ENCODE measurements at places on chromosomes 1 and 21. TPM values are rescaled to one million over a fixed set of nuclear protein-coding genes. Genes with fewer than 3 reads are reported as not detected.

DNA sequence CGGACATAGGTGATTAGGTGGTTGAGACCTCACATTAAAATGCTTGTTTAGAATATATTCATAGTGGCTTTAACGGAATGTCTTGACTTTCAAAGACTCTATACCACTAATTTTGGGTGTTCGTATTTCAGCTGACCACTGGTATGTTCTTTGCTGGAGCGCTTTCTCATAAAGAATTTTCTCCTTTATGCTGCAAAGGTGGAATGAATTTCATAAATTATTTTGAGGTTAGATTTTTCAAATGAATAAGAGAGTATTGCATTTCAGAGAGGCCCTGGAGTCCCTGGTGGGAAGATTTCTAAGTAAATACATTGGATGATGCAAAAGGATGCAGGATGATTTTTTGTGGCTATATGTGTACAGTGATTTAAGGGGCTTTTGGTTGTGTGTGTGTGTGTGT lies 55.8 kb downstream of the HUNK start:
- no peak for DNase-seq

- no peak for DNase-seq
Measured at GRCh38 chr1:93631626-93632365, 49.8 kb downstream of the BCAR3 start.

Gene TTLL7
- total RNA-seq = 18.3 TPM

DNA sequence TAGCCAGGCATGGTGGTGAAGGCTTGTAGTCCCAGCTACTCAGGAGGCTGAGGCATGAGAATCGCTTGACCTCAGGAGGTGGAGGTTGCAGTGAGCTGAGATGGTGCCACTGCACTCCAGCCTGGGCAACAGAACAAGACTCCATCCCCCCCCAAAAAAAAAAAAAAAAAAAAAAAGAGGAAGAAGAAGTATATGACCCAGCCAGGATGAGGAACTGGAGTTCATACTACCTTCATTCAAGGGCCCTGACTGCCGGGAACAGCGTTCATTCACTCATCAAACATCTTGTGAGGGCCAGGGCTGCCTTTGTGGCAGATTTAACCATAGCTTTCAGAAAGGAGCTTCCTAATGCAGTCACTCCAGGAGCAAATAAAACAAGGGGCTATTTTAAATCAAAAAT lies 127.6 kb downstream of the MRPS6 start:
- no peak for DNase-seq

DNA sequence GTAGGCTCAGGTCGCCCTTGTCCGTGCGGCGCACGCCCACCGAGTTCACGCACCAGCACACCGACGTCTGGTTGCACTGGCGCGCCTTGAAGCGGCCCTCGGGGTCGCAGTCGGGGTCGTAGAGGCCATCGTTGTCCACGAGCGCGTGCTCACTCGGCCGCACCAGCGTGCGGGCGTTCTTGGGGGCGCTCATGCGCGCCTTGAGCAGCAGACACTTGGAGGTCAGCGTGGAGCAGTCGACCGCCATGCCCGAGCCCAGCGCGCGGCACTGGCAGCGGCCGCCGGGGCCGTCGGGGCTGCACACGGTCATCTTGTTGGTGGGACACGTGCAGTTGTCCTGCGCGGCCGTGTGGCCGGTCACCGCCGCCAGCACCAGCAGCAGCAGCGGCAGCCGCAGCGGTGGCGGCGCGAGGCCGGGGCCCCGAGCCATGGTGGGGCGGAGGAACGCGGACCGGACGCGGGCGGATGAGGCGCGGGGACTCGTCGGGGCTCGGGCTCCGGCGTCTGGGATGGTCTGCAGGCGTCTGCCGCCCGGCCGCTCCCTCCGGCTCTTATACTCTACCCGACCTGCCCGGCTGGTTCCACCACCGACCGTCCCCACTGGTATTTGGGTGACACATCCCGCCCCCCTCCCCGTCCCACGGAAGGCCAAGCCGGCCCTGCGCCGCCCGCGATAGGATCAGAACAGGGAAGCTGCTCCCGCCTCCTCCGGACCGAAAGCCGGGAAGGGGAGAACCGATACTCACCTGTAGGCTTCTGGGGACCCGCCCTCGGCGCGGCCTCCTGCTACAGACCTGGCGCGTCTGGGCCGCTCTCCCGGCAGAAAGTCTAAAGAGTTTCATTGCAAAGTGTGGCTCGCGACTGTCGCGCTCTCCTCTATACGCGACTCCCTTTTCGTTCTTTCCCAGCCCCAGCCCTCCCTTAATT lies at the start of gene TACSTD2:
TSS of gene TACSTD2 (minus strand) at position 526 of the 927 bp plus-strand sequence. CDS start at position 430, 96 bp downstream.
- DNase-seq = peak; percentile 93

Gene CENPF
- 19.8 TPM for total RNA-seq

Gene ERO1B
- 3.1 TPM for total RNA-seq

Gene WDR77
- 25.9 TPM for total RNA-seq

GRCh38 chr1:97010566-97011264 lies 289.1 kb downstream of the PTBP2 start:
- DNase-seq = no peak

DNA sequence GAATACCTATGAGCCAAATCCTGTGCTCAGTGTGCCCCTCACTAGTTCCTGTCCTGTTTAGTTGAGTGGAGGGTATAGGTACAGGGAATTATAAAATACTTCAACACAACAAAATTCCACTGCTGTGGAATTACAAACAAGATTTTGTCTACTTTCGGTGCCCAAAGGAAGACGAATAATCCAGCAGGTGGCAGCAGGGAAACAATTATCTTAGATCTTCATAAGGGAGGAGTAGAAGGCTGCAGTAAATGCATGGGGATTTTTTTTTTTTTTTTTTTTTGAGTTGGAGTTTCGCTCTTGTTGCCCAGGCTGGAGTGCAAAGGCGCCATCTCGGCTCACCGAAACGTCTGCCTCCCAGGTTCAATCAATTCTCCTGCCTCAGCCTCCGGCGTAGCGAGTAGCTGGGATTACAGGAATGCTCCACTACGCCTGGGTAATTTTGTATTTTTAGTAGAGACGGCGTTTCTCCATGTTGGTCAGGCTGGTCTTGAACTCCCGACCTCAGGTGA lies 2.0 kb upstream of the PIP5K1A start:
- DNase-seq = peak; percentile 26

DNA sequence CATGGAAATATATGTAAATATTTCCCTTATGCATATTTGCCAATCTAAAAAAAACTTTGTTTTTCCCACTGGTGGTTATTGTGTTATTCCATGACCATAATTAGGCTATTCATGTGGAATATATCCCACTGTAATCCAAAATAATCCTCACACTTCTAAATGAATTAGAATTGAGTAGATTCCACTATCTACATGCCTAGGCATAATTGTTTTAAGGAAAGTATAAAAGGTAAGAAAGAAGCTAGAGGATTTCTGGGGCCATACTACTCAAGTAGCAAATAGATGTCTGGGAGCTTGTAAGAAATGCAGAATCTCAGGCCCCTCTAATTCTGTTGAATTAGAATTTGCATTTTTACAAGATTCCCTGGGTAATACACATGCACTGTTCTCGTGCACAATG lies 83.5 kb upstream of the RRP15 start:
- no peak for DNase-seq

- no peak for DNase-seq
Measured at GRCh38 chr1:93967306-93967705, 58.1 kb upstream of the GCLM start.

- DNase-seq = no peak
Measured at GRCh38 chr1:159652506-159652905, 61.9 kb downstream of the CRP start.

Gene S100B
- total RNA-seq = 0.41 TPM

GRCh38 chr1:167683641-167684502 lies 37.9 kb upstream of the MPZL1 start:
- no peak for DNase-seq

- no peak for DNase-seq
Measured at GRCh38 chr1:11650331-11650991, 3.8 kb downstream of the FBXO2 start.

DNA sequence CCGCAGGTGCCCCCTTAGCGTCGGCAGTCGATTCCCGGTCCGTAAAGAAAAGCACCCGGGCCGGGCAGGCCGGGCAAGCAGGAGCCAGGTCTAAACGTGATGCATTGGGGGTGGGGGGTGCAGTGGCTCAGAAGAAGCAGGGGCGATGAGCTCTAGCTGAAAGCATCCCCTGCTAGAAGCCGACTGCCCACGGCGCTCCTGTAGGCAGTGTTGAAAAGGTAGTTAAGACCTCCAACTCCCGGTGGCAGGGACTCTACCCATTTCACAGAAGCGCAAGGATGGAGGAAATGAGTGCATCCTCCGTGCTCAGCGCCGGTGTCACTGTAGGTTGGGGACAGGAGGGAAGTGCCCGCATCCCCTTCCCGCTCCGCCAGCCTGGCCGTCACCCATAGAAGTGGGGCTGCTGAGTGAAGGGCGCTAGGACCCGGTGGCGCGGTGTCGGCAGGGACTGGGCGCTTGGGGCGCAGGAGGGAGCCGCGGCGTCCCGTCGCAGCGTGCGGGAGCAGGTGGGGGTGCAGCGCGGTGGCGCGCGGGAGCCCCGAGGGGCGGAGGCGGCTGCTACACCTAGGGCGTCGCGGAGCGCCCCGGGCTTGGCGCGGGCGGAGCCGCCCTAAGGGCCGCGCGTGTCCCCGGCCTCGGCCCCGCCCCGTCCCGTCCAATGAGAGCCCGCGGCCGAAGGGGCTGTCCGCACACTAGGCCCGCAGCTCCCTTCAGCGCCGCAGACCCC lies at the start of gene WNT2B:
TSS of gene WNT2B (plus strand) at position 688 of the 727 bp plus-strand sequence. CDS start 298 bp downstream, outside the sequence.
- DNase-seq = no peak

Gene CD1C
- total RNA-seq = not detected

DNA sequence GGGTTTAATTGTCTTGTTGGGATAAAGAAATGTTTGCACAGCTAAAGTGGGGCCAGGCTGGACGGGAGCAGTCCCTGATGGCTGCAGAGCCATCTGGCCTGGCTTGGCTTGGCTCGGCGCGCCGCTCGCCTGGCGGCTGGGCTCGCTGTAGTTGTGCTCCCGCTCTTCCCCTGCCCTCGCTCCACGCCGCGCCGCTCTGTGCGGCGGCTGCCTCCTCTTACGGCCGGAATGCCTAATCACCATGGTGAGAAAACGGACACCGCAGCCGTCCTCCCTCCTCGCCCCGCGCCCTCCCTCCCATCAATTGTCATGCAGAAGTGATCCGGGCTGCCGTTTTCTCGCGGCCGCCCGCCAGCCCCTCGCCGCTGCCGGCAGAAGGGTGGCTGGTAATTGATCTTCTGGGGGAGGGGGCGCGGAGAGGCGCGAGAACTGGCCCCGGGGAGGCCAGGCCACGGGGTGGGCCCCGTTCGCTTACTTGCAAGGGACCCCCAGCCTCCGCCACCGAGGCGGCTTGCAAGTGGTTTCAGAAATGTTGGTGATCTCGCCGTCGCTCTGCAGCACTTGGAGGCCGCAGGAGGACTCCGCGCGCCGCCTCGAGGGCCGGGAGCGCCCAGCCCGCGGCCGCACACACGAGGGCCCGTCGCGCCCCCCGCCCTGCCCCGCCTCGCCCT lies 12.4 kb downstream of the RNF220 start:
- DNase-seq = no peak

DNA sequence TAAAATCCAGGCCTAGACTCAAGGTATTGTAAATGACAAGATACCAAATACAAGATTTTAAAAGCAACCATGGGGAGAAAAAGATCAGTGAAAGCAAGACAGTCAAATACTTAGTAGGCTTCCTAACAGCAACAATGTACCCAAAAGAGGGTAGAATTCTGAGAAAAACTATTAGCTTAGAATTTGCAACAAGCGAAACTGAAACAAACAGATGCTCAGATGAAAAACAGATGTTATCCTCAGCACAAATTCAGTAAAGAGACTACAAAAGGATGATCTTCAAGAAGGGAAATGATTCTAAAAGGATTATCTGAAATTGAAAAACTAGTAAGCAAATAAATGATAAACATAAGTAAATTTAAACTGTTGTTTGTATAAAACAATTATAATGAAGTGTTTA lies 40.0 kb downstream of the PDC start:
- no peak for DNase-seq

DNA sequence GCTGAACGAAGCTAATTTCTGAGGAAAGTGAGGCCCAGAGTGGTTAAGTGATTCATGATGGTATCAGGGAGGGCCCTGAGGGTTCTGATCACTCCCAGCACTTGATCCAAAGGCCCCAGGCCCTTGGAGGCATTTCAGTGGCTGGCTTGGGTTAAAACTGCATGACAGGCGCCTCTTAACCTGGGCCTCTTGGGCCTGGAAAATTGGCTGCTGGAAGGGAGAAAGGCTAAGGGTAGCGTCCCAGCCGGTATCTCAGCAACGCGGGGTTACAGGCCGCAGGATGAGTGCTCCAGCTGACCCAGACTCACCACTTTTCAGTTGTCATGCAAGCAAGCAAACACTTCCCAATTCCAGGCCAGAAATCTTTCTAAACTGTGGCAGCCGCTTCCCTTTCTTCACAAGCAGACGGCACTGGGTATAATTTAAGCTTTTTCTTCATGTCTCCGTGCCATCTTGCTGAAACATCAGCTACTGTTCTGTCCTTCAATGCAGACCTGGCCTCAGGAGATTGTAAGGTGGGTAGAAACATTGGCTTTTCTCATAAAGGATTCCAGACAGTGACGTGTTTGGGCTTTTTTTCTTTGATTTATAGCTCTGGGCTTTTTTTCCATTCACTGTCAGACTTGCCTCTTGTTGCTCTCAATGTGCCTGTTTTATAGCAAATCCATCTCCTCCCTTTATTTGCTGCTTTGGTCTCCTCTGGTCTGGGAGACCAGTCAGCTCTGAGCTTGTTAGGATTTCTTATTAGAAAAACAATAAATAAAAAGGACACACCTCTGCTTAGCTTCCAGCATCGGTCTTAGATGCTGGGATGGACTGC lies 229.1 kb downstream of the KCNJ6 start:
- no peak for DNase-seq

Gene TAF13
- 101 TPM for total RNA-seq

DNA sequence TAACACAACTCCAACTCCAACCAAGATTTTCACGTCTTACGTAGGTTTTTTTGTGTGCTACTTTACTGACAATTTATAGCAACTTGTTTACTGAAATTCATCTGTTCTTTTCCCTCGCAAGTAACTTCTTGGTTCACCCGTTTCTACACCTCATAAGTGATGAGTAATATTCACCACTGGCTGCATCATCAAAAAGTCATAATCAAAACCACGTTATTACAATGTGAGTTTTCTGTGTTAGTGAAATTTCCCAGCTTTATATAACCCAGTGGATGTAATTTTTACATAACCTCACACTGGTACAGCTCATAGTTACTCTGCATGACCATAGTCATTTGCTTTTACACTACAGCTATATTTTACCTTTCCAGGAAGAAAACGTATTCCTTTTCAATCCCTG lies 401.1 kb upstream of the LYPLAL1 start:
- no peak for DNase-seq

DNA sequence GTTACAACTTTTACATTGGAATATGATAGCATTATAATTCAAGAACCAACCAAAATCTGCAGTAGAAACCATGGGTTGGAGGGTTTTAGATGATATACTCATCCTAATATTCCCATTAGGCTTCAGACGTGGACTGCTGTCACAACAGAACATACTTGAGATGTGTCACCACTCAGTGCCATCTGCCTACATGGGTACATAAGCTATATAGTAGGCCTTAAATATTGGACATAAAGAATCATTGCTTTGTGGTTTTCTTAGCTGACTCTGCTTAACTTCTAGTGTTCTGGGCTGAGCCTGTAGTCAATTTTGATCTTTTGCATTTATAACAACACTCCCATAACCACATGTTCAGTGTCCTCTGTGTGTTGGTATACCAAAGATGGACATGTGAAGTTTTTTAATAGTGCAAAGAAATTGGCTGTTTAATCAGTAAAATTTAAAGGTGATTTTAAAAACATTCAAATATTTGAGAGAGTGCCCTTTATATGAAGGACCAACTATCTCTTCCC lies 14.2 kb downstream of the RAP1A start:
- no peak for DNase-seq

Measured in chondrocyte (in vitro differentiated cells).